ENCODE measurements at places on chromosomes 1 and 21. TPM values are rescaled to one million over a fixed set of nuclear protein-coding genes. Genes with fewer than 3 reads are reported as not detected.

Gene TRNP1
- total RNA-seq: 0.80 TPM

GRCh38 chr1:176745945-176746344, 283.0 kb downstream of the PAPPA2 start:
- no peak for DNase-seq
- H3K36me3 ChIP-seq: no peaks in the 10 kb centered on the region
- H3K27ac ChIP-seq: no peak overlapping the region
- H3K4me3 ChIP-seq: no peak overlapping the region
- no peaks in the 10 kb centered on the region for H3K4me1 ChIP-seq

Gene REN
- total RNA-seq: not detected

Gene SLAMF8
- 7.1 TPM for total RNA-seq

DNA sequence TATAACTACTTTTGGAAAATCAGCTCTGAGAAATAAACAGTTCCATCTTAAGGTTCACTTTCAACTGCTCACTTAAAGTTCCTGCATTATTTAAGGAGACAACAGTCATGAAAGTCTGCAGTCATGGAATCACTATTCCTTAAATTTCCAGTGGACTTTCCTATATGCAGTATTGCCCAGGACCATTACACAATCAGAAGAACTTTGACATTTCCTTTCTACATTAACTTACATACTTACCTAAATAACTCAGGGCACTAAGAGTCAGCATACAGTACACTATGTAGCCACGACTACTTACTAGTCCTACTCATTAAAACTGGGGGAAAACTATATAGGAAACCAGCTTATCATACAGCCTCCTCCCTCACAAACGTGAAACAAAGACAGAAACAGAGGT, 220.1 kb downstream of the SLC45A1 start:
- H3K27me3 ChIP-seq: no peaks in the 10 kb centered on the region
- H3K4me3 ChIP-seq: no peak overlapping the region
- no peak overlapping the region for H3K27ac ChIP-seq
- DNase-seq: no peak
- H3K4me1 ChIP-seq: no peaks in the 10 kb centered on the region

DNA sequence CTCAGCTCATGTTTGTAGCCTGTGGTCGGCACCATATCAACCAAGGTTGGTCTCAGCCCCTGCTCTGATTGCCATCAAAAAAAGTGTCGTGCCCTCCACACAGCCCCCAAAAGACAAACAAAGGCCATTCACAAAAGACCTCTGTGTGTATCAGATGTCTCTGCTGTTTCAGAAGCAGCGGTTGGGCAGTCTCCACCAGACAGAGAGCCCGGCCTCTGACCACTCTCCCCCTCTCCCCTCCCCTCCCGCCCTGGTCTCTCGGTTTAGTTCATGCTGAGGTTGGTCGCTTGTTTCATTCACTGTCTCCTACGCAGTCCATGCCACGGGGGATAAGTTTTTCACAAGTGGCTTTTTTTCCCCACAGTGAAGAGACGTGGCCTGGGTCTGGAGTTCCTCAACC, 27.1 kb downstream of the ACTA1 start:
- H3K27ac ChIP-seq: no peak overlapping the region
- H3K4me1 ChIP-seq: peaks cover 25% of the 10 kb centered on the region
- peak; percentile 22 for DNase-seq
- H3K36me3 ChIP-seq: no peaks in the 10 kb centered on the region
- H3K4me3 ChIP-seq: peak overlapping the region; percentile 38

Gene LEFTY1
- 275 TPM for total RNA-seq

DNA sequence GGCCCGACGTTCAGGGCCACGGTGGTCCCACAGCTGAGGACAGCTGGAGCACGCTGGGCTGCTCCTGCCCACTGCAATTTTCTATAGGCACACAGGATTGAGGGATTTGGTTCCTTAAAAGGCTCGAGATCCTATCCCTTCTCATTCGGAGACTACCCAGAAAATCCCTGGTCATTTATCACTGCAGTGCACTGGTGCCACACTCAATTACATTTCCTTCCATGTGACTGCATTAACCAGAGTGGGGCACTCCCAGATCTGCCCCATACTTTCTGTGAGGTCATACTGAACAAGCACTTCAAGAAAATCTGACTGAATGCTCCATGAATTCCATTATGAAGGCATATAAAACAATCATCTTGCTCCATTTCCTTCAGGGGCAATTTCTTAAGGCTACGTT, 49.8 kb upstream of the KCNE1 start:
- no peaks in the 10 kb centered on the region for H3K36me3 ChIP-seq
- H3K27me3 ChIP-seq: no peaks in the 10 kb centered on the region
- DNase-seq: no peak
- no peaks in the 10 kb centered on the region for H3K4me1 ChIP-seq

Gene PRRX1
- total RNA-seq: 3.0 TPM

GRCh38 chr1:20409971-20410370, 76.0 kb downstream of the CAMK2N1 start:
- no peak overlapping the region for H3K4me3 ChIP-seq
- H3K4me1 ChIP-seq: no peaks in the 10 kb centered on the region

Gene TSPAN2
- total RNA-seq: 16.4 TPM

Gene FCRL5
- total RNA-seq: 1.1 TPM

GRCh38 chr1:7551442-7551841, 219.7 kb upstream of the VAMP3 start:
- no peaks in the 10 kb centered on the region for H3K4me1 ChIP-seq
- no peaks in the 10 kb centered on the region for H3K36me3 ChIP-seq
- no peak overlapping the region for H3K4me3 ChIP-seq
- no peaks in the 10 kb centered on the region for H3K27me3 ChIP-seq
- no peak overlapping the region for H3K27ac ChIP-seq

Gene FAM78B
- total RNA-seq: 0.40 TPM

DNA sequence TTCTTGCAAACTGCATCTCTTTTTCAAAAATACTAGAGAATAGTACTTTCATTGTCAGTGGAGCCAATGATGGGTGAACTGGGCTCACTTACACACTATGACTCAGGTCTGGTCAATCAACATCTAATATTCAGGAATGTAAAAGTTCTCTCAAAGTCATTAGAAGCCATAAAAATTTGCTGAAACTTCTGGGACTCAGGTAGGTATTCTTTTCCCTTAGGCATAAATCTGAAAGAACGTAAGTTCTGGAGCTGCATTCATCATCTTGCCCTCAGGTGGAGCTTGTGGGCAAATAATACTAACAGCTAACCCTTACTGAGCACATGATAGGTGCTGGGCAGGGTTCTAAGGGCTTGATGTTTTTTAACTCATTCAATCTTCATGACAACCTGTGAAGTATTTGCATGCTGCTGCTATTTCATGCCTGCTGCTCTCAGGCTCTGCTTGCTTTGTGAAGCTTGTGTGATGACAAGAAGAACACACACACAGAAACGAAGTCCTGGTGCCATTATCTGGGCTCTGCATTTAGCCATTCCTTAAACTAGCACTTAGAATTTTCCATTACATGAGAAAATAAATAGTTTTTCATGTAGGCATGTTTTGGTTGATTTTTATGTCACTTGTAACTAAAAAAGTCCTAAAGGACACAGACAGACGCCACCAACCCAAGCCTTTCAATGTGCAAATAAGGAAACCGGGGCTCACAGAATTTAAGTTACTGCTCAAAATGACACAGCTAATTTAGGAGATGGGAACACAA, 394.2 kb upstream of the LYPLAL1 start:
- H3K27me3 ChIP-seq: no peaks in the 10 kb centered on the region
- H3K4me3 ChIP-seq: no peak overlapping the region
- no peak for DNase-seq
- H3K27ac ChIP-seq: no peak overlapping the region
- H3K4me1 ChIP-seq: no peaks in the 10 kb centered on the region
- H3K36me3 ChIP-seq: no peaks in the 10 kb centered on the region

Gene TMEM53
- 40.8 TPM for total RNA-seq

Gene FMO4
- 1.00 TPM for total RNA-seq

GRCh38 chr1:51776408-51776807, 102.1 kb downstream of the NRDC start:
- H3K27me3 ChIP-seq: no peaks in the 10 kb centered on the region
- no peaks in the 10 kb centered on the region for H3K4me1 ChIP-seq
- no peak overlapping the region for H3K4me3 ChIP-seq
- H3K36me3 ChIP-seq: peaks cover 29% of the 10 kb centered on the region
- H3K27ac ChIP-seq: no peak overlapping the region
- DNase-seq: no peak

GRCh38 chr1:236645016-236645680, 40.8 kb upstream of the HEATR1 start:
- H3K4me1 ChIP-seq: no peaks in the 10 kb centered on the region
- no peaks in the 10 kb centered on the region for H3K27me3 ChIP-seq
- DNase-seq: no peak
- no peak overlapping the region for H3K4me3 ChIP-seq
- no peaks in the 10 kb centered on the region for H3K36me3 ChIP-seq

- H3K4me1 ChIP-seq: no peaks in the 10 kb centered on the region
- no peaks in the 10 kb centered on the region for H3K36me3 ChIP-seq
- DNase-seq: no peak
- no peak overlapping the region for H3K27ac ChIP-seq
These were observed 308.6 kb downstream of the TPR start for GRCh38 chr1:186066411-186066810.

Gene LRRC42
- total RNA-seq: 21.1 TPM

DNA sequence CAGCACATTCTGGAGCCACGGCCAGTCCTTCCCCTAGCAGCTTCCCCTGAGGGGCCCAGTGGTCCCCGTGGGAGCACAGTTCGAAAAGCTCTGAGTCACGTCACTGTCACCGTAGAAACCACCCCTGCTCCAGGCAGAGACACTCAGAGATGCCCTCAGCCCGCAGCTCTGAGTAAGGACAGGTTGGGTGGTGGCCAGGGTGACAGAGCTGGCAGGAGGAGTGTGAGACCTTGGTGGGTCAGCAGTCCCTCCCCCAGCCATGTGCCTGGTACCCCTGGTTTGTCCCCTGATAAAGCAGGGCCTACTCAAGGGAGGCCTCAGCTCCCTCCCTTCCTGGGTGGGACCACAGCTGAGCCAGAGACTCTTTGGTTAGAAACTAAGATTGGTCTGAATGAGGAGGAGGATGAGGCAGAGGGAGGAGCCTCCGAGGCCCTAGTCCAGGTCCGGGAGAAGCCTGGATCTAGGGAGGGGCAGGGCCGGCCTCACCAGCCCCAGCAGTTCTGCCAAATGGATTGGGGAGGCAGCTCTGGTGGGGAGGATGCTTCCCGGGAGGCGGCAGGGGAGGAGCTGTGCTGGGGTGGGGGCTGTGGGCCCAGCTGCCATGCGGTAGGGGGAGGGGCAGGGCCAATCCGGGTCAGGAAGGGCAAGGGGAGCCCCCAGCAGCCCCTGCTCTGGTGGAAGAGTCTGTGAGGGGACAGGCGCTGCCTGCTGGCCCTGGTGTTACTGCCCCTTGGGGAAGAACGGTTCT, 55.2 kb downstream of the SLC9A1 start:
- H3K27ac ChIP-seq: peak overlapping the region; percentile 69
- no peak for DNase-seq
- no peak overlapping the region for H3K4me3 ChIP-seq

Gene SDC3
- 35.4 TPM for total RNA-seq

DNA sequence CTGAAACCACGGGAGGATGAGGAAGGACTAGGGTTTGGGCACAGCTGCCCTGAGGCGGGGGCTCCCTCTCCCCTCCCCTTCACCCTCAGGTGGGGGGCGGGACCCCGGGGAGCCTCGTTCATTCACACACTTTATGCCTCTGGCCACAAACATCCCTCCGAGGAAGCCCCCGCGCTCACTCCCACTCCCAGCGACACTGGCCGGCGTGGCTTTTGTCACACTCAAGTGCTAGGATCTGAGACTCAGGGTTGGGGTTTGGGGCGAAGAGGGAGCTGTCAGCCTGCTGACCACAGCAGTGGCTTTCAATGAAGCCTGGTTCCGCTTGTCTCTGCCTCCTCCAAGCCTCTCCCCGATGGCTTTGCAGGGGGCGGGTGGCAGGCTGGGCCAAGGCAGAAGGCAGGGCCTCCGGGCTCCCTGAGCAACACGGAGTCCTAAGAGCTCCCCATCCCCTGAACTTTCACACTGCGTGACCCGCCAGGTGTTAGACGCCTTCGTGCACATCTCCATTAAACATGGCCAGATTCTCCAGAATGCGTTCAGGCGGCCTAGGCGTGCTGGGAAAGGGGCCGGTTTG, 178.1 kb downstream of the NPHP4 start:
- no peak overlapping the region for H3K4me3 ChIP-seq
- no peak for DNase-seq
- peaks cover 9% of the 10 kb centered on the region for H3K27me3 ChIP-seq

DNA sequence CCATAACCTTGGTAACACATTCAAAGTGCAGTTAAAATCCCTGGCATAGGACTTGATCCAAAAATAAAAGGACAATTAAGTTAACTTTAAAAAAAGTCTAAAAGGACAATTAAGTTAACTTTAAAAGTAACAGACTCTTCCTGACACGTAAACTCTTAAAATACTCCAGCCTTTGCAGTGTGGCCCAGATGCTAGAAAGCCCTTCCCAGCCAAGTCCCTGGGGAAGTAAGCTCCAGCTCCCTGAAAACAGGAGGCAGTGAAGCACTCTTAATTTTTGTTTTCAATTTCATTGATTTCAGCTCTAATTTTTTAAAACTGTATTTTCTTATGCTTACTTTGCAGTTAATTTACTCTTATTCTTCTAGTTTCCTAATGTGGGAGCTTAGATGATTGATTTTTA, 5.1 kb upstream of the AIM2 start:
- no peaks in the 10 kb centered on the region for H3K4me1 ChIP-seq
- no peaks in the 10 kb centered on the region for H3K36me3 ChIP-seq
- H3K27ac ChIP-seq: no peak overlapping the region

Gene FCER1A
- total RNA-seq: 0.95 TPM

- no peaks in the 10 kb centered on the region for H3K36me3 ChIP-seq
- no peak overlapping the region for H3K27ac ChIP-seq
- DNase-seq: no peak
- H3K4me1 ChIP-seq: no peaks in the 10 kb centered on the region
These were observed 150.3 kb downstream of the PTGER3 start for GRCh38 chr1:70897273-70897672.

GRCh38 chr1:54417123-54417522, 10.9 kb upstream of the SSBP3 start:
- H3K27me3 ChIP-seq: no peaks in the 10 kb centered on the region
- H3K36me3 ChIP-seq: no peaks in the 10 kb centered on the region
- H3K4me3 ChIP-seq: no peak overlapping the region

Gene DCST2
- 4.6 TPM for total RNA-seq

GRCh38 chr1:119011116-119011515, 23.0 kb upstream of the TBX15 start:
- H3K36me3 ChIP-seq: no peaks in the 10 kb centered on the region
- H3K4me3 ChIP-seq: no peak overlapping the region
- no peak overlapping the region for H3K27ac ChIP-seq

GRCh38 chr1:2046174-2046917, 3.9 kb upstream of the PRKCZ start:
- peaks cover 56% of the 10 kb centered on the region for H3K4me1 ChIP-seq
- no peaks in the 10 kb centered on the region for H3K36me3 ChIP-seq
- H3K27ac ChIP-seq: peak overlapping the region; percentile 70
- H3K27me3 ChIP-seq: peaks cover 43% of the 10 kb centered on the region
- no peak overlapping the region for H3K4me3 ChIP-seq

Gene FCRL4
- not detected for total RNA-seq

Gene DNAH14
- total RNA-seq: 12.8 TPM

DNA sequence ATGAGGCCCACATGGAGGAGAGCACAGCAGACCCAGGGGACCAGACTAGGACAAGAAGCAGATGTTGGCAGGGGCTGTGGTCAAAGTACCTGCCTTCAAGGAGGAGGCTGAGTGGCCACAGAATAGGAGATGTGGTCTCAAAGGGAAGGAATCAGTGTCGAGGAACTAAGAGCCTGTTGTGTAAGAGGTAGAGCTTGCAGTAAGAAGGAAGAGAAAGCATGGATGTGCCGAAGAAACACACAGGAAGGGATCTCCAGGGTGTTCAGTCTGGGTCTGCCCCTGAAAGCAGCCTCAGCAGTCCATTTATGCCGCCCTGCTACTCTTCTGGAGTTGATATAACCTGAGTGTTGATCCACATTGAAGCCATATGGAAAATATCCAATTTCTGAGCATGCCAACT, 83.9 kb downstream of the NID1 start:
- no peaks in the 10 kb centered on the region for H3K36me3 ChIP-seq
- H3K27ac ChIP-seq: no peak overlapping the region
- no peak for DNase-seq
- no peak overlapping the region for H3K4me3 ChIP-seq
